ENCODE measurements at places on chromosomes 12 and 14.

DNA sequence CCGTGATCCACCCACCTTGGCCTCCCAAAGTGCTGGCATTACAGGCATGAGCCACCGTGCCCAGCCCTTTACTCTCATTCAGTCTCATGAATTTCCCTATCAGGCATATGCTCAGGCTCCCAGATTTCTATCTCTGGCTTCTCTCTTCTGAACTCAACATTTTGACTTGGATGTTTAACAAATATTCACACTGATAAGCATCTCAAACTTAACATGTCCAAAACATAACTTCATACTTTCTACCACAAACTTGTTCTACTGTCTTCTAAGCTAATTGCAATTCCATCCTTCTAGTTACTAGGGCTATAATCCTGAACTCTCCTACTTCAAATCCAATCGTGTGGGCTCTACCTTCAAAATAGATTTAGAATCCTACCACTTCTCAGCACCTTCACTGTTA, 73.9 kb upstream of the PAWR start:
- DNase-seq: no peak

DNA sequence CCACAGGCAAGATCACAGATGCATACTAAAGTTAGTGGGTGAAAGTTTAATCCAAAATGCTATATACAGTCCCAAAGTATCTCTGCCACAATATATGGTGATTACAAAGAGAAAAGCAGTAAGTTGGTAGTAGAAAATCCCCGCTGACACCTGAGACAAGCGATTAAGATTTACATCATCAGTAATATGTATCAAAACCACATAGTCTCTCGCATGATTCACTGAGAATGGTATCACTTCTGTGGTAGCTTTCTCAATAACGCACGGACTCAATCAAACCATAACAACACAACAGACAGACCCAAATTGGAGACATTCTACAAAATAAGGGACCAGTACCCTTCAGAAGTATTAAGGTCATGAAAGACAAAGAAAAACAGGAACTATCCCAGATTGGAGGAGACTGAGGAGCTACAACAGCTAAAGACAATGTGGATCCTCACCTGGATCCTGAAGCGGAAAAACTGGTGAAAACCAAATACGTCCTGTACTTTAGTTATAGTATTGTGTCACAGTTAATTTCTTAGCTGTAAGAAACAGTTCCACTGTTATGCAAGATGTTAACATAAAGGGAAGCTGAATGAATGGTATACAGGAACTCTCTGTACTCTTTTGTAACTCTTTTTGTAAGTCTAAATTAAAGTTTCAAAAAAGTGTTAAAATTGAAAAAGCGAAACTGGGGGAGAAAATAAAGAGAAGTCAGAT, 51.0 kb downstream of the SPTLC2 start:
- DNase-seq: no peak

DNA sequence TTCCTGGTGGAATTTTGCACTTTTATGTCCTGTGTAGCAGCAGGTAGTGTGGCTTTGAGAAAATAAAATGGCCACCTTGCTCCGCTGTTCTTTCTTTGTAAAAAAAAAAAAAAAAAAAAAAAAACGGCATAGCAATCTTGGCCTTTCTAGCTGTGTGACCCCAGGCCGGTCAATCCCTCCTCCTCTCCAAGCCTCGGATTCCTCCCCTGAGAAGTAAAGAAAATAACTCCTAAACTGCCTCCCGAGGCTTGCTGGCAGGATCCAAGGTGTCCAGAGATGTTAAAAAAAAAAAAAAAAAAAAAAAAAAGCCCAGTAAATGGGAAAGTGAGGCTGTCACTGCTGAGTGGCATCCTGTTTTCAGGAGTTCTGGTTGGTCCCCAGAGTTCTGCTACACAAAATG, 23.9 kb upstream of the MAP1LC3B2 start:
- DNase-seq: no peak

DNA sequence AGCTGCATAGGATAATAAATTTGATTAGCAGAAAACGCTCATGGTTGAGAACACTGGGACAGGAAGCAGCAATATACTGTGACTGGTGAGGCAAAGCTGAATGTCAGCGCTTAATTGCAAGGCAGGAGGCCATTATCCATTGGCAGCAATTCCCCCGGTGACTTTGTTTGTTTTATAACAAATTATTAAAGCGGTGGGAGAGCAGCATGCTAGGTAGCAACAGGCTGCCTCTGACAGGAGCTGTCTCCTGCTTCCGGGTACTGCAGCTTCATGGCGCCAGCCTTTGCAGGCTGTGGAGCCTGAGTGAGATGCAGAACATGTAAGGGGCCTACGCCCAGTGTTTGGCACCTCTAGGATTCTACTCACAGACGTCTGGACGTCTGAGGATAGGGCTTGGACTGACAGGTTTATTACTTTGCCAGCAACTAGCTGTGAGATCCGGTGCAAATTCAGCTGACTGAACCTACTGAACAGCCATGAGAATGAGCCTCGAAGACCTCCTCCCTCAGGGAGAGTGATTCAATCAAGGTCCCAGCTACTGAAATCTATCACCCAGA, 82.1 kb upstream of the SSTR1 start:
- DNase-seq: no peak

DNA sequence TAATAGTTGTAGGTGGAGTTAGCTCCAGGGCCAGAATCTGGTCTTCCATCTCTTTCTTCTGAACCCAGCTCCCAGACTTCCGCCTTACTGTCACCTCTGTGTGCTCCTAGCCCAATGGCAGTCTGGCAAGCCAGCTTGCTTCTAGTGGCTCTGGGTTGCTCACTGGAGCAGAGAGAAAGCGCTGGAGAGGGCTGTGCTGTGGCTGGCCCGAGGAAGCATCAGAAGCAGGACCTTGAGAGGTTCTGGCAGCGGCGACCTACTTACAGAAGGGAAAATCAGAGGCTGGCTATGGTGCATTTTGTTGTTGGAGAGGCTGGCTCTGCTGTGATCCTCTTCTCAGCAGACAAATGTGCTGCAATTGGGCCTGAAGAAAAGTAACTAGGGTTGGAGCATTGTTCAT, 28.6 kb downstream of the KCNA5 start:
- no peak for DNase-seq

GRCh38 chr14:65255029-65255545, 152.8 kb upstream of the MAX start:
- DNase-seq: no peak

DNA sequence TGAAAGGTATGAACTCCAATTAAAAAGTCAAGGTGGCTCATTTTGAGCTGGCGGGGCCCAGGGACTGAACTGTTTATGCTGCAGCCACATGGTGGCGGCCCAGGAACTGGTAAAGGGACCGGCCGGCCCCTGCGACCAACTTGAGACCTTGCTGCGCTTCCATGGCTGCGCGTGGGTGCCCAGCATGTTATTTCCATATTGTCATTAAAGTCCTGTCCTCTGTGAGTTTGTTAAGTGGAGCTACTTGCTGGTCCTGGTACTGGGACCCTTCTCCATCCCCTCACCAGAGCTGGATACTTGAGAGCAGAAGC, 62.3 kb downstream of the BEGAIN start:
- DNase-seq: peak; percentile 23

DNA sequence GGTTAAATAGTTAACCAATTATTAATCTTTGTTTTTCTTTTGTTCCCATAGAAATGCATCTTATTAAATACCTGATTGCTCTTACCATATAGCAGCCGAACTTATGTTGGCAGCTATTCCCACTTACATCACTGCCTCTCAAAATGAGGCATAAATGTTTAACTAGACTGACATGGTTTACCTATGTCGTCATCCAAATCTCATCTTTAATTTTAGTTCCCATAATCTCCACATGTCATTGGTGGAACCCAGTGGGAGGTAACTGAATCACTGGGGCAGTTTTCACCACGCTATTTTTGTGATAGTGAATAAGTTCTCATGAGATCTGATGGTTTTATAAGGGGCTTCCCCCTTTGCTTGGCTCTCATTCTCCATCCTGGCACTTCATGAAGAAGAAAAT, 499.2 kb upstream of the ATP2B1 start:
- no peak for DNase-seq

GRCh38 chr12:85461127-85461526, 181.1 kb downstream of the ALX1 start:
- DNase-seq: no peak

DNA sequence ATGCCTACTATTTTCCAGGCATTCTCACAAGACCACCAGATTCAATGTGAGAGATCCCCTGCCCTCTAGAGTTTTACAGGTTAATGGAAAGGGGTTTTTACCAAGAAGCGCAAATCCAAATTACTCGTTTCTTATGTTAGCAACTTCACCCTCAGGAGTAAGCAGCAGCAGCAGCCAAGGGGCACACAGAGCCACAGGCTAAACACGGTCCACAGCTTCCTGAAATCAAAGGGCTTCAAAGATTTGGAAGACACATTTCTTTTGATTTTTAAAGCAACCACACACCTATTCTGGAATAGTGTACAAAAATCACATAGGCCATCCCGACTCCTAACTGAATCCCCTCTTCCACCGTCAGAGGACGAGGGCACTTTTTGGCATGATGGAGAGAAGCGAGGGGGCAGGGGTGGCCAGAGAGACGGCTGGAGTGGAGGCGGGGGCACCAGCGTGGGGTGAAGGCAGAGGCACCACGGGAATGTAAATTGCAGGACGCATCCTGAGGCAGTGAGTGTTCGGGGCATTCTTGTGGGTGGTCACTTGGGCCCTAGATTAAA, 107.0 kb downstream of the ARF6 start:
- no peak for DNase-seq

GRCh38 chr12:20483776-20484175, 115.4 kb downstream of the PDE3A start:
- no peak for DNase-seq

DNA sequence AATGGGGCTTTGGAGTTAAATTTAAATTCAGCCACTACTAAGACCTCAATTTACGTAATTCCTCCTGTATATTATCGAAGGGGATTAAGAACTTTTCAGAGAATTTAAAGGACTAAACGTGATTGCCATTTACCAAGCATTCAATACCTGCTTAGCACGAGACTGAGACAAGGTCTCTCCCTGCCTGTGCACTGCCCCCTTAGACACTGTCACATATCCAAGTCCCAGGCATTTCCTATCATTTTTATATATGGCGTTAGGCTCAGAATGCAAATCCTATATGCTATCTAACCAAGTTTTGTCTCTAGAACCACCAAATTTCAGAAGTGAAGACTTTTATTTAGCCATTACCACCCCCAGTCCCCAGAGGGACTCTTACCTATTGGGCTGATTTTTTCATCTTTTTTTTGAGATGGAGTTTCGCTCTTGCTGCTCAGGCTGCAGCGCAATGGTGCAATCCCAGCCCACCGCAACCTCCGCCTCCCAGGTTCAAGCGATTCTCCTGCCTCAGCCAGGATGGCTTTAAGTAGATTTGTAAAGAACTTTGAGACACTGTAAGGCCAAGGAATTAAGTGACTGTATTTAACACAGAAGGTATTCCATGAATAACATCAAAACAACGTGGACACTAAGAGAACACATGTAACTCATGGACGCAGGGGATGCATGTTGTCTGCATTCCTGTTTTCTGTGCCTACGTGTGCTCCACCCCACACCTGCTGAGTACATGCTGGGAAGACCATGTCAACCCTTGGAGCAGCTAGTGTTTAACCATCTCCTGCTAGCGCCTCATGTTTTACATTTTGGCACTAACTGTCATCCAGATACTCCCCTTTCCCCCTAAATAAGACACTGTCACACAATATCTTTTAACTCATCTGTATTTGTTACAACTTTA, 6.4 kb downstream of the HSP90AA1 start:
- DNase-seq: no peak

DNA sequence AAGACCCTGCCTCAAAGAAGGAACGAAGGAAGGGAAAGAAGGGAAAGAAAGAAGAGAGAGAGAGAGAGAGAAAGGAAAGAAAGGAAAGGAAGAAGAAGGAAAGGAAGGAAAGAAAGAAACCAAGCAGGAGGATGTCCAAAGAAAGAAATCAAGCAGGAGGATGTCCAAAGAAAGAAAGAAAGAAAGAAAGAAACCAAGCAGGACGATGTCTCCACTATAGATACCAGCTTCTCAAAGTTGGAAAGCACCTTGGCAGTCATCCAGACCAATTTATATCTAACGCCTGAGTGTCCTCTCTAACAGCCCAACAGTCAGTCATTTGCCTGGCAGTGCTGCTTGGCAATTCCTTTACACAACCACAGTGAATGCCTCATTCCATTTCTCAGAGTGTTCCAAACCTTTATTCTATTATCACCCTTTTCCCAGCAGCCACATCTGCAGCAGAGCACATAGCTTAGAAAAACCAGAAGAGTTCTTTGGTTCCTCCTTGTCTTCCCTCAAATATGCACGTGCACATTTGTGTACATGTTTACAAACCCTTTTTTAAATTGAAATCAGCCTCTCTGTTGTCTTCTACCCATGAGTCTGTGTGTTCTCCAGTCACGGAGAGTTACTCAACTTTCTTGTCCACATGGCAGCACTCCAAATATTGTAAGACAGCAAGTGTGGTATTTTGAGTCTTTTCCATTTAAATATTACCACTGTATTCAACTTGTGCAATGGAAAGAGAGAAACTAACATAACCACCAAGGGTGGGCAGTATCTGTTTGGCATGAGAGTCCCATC, 138.4 kb downstream of the STXBP6 start:
- no peak for DNase-seq

DNA sequence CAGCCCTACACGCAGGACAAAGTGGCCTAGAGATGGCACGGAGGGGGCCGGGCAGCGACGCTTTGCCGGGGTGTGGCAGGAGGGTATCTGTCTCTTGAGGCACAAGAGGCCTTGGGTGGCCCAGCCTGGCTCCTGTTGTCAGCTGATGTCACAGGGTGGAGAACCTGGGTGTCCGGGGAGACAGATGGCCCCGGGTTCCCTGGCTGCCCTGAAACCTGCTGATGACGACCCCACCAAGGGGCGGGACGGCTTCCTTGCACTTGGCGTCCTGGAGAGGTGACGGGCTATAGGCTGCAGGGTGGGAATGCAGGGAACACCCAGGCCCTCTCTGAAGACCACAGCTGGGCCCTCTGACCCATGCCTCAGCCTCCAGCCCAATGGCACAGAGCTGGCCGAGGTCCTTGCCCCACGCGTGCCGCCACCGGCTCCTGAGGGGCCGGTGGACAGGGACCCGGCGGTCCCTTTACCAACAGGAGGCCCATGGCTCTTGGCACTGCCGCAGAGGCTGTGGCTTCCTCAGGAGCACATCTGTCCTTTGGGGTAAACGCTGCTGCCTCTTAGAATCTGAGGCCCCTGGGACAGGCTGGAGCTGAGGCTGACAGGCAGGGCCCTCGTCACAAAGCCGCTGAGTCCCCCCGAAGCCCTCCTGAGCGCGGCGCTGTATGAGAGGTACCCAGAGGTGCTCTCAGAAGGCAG, 16.4 kb downstream of the TRMT61A start:
- DNase-seq: no peak

DNA sequence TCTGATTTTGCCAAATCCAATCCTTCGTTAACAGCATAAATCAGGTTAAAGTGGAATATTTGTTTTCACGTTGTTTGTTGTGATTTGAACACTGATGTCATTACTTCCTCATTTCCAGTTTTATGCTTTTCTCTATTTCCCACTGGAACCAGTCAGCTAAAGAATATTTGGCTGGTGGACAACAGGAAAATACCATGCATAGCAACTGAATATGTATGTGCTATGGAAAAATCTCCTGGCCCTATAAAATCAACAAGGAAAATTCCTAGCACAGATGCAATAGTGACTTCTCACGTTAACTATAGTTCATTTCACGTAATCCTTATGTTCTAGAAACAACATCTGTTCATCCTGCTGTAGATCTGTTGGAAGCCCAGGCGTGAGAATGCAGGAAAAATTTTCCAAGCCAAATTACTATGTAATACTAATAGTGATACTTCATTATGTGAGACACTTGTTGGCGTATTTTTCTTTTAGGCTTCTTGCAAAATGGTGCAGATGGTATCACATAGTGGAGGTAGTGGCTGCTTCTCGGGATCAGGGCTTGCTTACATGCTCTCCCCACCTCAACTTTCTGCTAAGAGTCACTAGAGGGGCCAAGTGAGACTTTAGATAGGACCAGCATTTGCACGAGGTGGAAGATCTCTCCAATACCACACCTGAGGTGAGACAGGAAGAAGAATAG, 86.3 kb upstream of the USP44 start:
- DNase-seq: no peak
